Activated T-cell treated with anti-CD3 and anti-CD28 coated beads, Interleukin-2, amount 50 U/mL, for 72 hours (primary cell): ENCODE measurements at places on chromosomes 12 and 14.

- peak; percentile 31 for DNase-seq
Measured at GRCh38 chr12:5034603-5035002, 9.1 kb upstream of the KCNA5 start.

GRCh38 chr12:124047045-124047566 is 74.1 kb downstream of the ZNF664 start:
- DNase-seq, result no peak

- DNase-seq, result no peak
Measured at GRCh38 chr14:52868911-52869618, 77.7 kb upstream of the GNPNAT1 start.

GRCh38 chr12:106685381-106685780 is 89.1 kb upstream of the RIC8B start:
- DNase-seq, result no peak

DNA sequence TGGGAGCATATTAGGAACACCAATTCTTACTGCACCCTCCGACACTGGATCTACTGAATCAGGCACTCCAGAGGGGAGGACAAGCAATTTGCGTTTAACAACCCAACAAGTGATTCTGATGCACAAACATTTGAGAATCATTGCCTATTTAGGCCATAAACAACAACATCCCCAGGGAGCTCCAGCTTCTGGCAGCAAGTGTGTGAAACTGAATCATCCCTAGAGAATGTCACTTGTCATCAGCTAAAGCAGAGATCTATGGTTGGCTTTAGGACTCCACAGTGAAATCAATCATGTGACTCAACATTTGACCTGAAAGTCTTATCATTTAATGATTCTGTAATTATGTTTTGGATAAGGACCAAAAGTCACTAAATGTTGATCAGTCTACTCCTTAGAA is 505.0 kb upstream of the FLRT2 start:
- no peak for DNase-seq

DNA sequence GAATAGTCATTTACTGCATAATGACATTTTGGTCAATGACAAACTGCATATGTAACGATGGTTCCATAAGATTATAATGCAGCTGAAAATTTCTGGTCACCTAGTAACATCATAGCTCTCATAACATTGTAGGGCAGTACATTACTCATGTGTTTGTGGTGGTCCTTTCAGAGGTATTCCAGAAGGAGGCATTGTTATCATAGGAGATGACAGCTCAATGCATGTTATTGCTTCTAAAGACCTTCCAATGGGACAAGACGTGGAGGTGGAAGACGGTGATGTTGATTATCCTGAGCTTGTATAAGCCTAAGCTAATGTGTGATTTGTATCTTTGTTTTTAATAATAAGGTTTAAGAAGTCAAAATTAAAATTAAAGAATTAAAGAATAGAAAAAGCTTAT is 43.8 kb upstream of the TSPAN11 start:
- DNase-seq, result no peak

DNA sequence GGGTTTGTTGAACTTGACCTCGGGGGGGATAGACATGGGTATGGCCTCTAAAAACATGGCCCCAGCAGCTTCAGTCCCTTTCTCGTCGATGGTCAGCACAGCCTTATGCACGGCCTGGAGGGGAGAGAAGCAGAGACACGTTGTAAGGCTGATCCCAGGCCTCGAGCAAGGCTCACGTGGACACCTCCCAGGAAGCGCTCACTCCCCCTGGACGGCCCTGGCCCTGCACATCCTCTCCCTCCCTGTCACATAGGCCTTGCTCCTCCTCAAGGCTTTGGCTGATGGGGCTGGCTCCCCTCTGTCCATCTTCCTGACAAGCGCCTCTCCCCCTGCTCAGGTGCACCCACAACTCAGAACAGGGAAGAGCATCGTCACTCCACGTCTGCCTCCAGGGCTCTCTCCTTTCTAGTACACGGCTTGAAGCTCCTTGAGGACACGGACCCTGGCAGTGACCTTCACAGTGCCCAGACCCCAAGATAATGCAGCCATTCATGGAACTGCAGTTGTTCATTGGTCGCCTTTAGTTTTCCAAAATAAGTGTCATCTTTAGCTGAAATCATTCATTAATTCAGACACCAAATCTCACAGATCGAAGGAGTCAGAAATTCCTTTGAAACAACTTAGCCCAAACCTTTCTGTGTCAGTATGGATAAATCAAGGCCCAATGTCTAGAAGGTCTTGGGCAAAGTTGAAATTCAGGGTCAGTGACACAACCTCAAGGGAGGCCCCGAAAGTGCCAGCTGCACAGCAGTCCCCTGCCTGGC is 9.7 kb downstream of the SERPINA1 start:
- no peak for DNase-seq

- DNase-seq, result no peak
Measured at GRCh38 chr14:100599981-100600380, 12.8 kb upstream of the BEGAIN start.

DNA sequence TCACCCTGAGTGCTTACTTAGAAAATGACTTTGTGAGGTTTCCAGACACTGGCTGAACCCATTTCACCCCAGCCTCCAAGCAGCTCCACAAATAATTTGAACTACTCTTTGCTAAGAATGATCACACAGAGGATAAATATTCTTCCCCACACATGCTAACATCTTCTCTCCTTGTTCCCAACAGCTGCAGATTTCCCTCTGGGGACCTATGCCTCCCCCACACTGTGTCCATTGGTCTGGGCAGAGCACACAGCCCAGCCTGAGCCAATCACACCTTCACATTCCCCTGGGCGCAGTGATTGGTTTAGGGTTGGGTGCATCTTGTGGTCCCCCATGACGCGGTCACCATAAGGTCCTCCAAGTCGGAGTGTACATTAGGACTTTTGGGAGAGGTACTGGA is 6.9 kb downstream of the SDR9C7 start:
- no peak for DNase-seq

- no peak for DNase-seq
Measured at GRCh38 chr12:122096591-122097149, 18.1 kb downstream of the MLXIP start.

DNA sequence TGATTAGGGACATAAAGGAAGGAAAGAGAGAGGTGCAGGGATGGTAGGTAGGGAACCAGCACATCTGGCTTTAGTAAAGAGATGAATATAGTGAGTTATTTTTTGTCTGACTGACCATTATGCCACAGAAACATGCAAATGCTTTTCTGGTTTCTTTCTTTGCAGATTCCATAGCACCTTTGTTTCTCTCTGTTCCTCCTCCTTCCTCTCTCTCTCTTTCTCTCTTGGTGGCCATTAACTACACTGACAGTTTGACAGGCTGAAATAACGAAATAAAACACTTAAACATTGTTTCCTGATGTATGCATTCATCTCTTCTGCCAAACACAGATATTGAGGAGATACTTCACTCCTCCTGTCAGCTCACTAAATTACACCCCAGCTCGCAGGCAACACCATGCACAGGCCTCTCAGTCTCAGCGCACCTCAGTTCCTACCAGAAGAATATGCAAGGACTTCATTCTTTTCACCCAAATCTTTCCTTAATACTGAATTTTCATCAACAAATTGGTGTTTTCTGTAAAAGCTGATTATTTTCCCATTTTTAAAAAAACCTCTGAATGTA is 406.9 kb upstream of the SOX5 start:
- no peak for DNase-seq

GRCh38 chr14:76577090-76577489 is 184.2 kb upstream of the VASH1 start:
- no peak for DNase-seq
